NCI-H2081 (cell line): ENCODE measurements at places on chromosomes 12 and 14.

GRCh38 chr12:85157035-85157603 is 121.0 kb downstream of the LRRIQ1 start:
- no peak for DNase-seq

DNA sequence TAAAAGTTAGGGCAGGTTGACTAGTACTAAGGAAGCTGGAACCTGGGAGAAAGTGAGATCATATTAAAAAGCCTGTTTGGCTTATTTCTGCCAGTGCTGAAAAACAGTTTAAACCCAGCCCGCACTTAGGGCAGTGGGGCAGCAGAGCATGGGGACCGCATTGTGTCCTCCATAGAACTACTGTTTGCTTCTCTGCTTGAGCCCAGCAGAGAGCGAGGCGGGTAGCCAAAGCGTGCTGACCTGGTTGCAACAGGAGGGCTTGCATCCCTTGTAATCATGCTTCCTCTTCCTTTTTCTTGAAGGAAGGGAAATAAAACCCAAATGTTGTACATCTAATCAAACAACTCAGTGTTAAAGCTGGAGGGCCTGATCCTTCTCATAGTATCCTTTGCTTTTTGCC is 82.5 kb upstream of the HOXC13 start:
- no peak for DNase-seq

- DNase-seq: peak; percentile 71
Observed at GRCh38 chr12:51421266-51421884, 3.3 kb upstream of the SLC4A8 start.

- no peak for DNase-seq
Observed at GRCh38 chr12:121255433-121255832, 41.1 kb downstream of the CAMKK2 start.

GRCh38 chr12:4435537-4435936 is 10.1 kb downstream of the FGF6 start:
- no peak for DNase-seq

GRCh38 chr14:68241862-68242487 is 422.4 kb downstream of the RAD51B start:
- no peak for DNase-seq

- no peak for DNase-seq
Observed at GRCh38 chr12:27123642-27124041, 41.3 kb upstream of the C12orf71 start.

- no peak for DNase-seq
Observed at GRCh38 chr14:44649061-44649460, 142.0 kb upstream of the FSCB start.

- DNase-seq: no peak
Observed at GRCh38 chr12:121649322-121649721, 20.1 kb downstream of the MORN3 start.

GRCh38 chr12:130603396-130603965 is 112.6 kb downstream of the RIMBP2 start:
- DNase-seq: no peak

DNA sequence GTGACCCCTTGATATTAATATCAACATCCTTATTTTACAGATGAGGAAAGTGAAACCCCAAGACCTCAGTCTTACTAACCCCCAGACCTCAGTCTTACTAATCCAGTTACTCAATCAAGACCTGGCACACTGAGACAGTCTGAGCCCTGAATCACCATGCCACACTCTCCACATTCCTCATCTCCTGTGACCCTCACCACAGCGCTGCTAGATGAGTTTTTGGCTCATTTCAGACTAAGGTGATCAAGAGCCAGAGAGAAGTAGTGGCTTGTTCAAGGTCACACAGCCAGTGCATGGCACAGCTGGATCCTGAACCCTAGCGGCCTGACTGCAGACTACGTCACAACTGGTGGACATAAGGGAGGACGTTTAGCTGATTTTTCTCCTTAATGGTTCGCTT is 579.2 kb downstream of the BCL11B start:
- no peak for DNase-seq

GRCh38 chr14:84250893-84251292 is 1279.1 kb upstream of the FLRT2 start:
- no peak for DNase-seq

GRCh38 chr12:56932867-56933266 is 1.3 kb downstream of the SDR9C7 start:
- DNase-seq: no peak

- DNase-seq: peak; percentile 70
Observed at GRCh38 chr12:6647083-6647604, at the start of gene ACRBP. Gene ACRBP (minus strand): TSS chr12:6647432. CDS start chr12:6647366, 66 bp downstream.

DNA sequence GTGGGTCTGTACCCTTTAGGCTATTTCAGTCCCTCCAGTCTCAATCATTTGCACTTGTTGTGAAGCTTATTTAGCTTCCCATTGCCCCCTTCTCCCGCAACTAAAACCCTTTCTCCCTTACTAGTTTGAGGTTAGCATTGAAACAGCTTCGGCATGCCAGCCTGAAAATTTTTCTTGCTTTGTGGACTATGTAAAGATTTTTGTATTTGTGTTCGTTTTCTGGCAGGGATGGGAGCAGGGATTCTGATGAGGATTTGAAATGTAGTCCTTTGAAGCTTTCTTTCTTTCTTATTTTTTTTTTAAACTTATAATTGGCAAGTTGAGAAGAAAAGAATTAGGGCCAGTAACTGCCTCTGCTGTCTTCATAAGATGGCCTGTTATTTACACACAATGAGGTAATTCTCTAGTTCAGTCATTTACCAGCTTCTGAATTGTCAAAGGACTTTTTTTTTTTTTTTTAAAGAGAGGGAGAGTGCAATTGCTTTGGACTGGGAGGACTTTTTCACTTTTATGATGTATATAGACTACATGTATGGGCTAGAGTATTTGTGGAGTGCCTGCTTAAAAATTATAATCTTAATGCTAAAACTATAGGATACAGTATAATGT is 29.0 kb downstream of the PALS1 start:
- DNase-seq: no peak

DNA sequence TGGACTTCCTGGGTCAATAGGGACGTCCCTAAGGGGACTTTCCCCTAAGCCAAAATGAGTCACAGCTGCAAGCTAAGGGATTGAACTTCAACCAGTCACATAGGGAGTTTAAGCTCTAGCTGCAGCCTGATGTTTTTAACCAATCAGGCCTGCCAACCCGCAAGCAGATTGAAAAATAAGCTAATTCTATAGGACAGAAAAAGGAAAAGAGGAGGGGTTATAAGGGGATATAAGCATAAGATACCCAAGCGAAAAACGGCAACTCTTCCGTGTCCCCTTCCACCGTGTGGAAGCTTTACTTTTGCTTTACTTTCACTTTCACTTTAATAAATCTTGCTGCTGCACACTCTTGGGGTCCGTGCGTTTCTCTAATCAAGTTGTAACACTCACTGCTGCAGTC is 24.4 kb downstream of the ATP23 start:
- DNase-seq: no peak

DNA sequence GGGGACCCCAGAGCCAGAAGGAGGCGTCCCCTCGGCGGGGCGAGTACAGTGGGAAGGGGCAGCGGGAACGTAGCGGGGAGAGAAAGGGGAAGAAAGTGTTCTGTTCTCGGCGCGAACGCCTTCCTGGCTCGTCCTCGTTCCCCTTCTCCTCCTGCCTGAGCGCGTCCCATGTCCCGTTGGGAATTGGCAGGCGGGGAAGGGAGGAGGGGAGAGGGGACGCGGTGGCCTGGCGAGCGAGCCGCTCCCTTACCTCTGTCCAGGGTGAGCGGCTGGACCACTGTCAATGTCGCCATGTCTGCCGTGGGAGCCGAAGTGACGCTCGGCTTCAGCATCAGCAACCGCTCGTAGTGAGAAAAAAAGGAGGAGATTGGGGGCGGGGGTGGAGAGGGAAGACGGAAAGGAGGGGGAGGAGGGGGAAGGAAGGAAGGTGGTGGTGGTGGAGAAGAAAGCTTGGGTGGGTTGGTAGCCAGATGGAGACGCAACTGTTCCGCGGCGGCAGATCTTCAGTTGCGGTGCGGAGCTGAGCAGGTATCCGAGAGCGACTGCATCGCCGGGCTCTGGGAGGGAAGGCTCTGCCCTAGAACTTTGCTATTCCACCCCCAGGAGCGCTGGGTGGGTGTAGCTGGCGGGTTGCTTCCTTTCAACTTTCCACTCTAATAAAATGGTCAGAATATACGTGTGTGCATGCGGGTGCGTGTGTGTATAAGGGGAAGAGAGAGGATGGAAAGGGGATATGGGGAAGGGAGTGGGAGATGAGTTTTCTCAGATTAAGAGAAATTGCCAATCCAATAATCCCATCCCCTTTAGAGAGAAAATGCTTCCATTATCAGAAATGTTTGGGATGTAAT is at the start of gene LIN7A:
LIN7A (minus strand) TSS at position 544 of the 848 bp plus-strand sequence; CDS start at position 332, 212 bp downstream.
- DNase-seq: peak; percentile 65

DNA sequence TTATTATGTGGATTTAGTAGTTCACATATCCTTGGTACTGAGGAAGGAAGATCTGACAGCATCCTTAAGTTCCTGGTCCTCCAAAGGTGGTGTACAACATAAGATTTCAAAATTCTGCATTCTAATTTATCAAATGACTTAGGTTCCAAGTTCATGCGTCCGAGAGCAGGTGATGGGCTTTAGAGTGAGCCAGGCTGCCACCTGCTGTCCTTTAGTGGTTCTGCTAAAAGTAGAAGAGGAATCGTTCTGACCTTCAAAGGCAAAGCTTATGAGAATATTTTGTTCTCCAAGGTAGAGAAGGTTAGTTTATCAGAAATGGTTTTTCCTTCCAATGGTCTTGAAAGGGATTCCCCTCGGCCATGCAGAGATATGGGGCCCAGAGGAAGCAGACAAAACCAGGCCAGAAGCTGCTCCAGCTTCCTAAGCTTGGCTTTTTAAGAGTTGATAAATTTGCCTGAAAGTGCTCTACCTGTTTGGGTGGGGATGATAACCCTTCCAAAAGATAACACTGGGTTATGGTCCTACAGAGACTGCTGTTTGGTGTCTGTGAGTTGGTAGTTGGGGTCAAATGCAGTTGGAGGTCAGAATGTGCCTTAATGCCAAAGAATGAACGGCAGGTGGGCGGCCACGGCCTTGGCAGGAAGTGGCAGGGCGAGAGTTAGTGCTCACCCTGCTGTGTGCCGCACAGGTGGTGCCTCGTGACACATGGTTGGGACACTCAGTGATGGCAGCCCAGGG is 29.1 kb upstream of the LRTM2 start:
- DNase-seq: peak; percentile 69

- DNase-seq: no peak
Observed at GRCh38 chr12:13127444-13127843, 24.0 kb upstream of the GSG1 start.

DNA sequence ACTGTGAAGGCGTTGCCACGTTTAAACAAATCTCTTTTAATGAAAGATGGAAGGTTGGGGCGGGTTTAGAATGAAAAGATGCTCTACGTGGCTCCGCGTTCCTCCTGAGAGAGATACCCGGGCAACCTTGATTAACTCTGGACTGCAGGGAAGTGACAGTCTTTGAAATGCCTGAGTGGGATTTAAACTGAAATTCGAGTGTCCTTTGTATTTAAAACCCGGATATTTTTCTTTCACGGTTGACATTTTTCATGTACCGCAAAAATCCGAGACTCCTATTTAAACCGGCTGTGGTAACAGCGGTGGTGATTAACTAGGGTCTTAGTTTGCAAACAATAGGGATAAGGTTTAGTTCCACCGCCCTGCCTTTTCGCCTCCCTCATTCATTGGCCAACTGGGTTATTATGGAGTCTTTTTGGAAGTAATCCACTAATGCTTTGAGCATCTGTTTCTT is 707 bp downstream of the G2E3 start:
- peak; percentile 38 for DNase-seq

DNA sequence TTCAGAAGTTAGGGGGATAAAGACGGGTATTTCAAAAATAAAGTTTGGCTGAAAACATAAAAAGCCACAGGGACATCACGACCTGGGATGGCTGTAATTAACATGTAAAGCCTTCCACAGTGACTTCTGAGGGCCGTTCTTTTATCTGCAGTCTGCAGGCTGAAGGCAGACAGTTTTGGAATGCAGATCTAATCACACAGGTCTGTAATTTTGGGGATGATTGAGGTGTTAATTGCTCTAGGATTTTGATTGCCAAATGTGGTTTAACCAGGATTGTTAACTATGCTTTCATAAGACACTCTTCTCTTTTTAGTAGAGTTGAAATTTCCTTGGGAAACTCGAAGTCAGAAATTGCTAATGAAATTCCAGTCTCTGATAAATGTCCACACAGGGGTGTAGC is 355.5 kb downstream of the ATP23 start:
- DNase-seq: no peak

GRCh38 chr12:53775478-53776145 is 23.8 kb upstream of the CISTR start:
- DNase-seq: no peak
